ENCODE measurements at places on chromosomes 3 and 15. TPM values are rescaled to one million over a fixed set of nuclear protein-coding genes. Genes with fewer than 3 reads are reported as not detected.

Gene CLDN11
- total RNA-seq = 0.15 TPM

Gene CAND2
- 0.37 TPM for total RNA-seq

Gene OGG1
- total RNA-seq = 14.0 TPM

Gene MAGEL2
- total RNA-seq = not detected

Gene ITIH1
- total RNA-seq = not detected

All from A549 treated with AZD2906 at 1 μM for 4 hours (cell line).